ENCODE measurements at places on chromosomes 7 and 10. TPM values are rescaled to one million over a fixed set of nuclear protein-coding genes. Genes with fewer than 3 reads are reported as not detected.

The SPDYE2 gene
- total RNA-seq: not detected

The SPDYE9 gene
- total RNA-seq: not detected

The WDR91 gene
- 1.5 TPM for total RNA-seq

The ARID5B gene
- 15.3 TPM for total RNA-seq

The INHBA gene
- 0.07 TPM for total RNA-seq

The SPRN gene
- total RNA-seq: not detected

DNA sequence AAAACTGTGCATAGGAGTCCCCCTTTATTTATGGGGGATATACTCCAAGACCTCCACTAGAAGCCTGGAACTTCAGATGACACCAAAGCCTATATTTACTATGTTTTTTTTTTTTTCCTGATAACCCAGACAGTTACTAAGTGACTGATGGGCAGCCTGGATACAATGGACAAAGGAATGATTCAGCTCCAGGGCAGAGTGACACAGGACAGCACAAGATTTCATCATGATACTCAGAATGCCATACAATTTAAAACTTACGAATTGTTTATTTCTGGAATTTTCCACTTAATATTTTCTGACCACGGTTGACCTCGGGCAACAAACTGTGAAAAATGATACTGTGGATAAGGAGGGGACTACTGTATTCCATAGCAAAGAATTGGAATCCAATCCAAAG is 843.6 kb downstream of the PCDH15 start:
- no peak for DNase-seq

DNA sequence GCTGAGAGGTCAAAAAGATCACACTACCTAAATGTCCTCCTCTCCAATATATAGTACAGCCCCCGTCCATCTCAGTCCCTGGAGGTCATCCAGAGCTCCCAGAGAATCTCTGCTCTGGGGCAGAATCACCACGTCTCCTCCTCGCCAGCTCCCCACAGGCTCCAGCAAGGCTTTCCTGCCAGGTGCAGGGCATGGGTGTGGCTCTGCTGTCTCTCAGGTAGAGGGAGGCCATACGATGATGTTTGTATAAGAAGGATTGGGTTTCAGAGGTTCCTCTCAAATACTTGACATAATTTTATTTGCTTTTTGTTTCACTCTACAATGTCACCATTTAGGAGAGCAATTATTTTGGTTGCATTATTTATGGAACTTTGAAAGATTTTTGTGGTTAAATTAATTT is 98.3 kb upstream of the PRSS58 start:
- DNase-seq: no peak

GRCh38 chr7:17937506-17938120 is 2.7 kb downstream of the SNX13 start:
- no peak for DNase-seq

DNA sequence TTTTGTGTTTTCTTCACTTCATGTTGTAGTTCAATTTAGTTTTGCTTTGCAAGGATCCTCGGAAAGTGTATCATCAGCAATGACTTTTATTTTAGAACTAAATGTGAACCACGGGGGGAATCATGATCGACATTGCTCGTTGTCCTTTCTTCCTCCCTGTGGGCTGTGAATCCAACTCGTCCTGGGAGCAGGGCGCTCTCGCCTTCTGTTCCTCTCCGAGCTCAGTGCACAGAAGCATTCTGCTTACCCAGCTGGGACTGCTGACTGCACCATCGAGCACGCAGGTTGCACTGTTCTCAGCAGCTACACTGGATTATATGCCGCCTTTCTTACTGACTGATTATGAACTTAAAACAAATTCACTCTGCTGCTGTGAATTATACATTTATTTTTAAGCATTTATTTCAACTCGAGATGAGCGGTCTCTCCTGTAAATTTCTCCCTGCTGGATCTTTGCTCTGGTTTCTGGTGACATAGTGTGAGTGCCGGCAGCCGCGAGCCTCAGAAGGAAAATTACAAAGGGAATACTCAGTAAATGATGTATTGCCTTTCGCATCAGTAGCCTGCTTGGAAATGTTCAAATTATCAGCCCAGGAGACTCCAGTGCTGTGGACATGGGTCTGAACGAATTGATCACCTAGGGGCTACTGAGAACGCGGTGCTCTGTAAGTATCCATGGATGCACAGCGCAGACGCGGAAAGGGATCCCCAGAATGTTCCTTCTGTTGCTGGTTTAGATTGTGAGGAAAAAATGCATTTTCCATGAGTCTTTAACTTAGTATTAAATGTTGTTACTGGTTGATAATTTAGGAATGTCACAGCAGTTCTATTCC is 92.6 kb downstream of the PTPRE start:
- no peak for DNase-seq

- DNase-seq: no peak
Observed at GRCh38 chr10:104614245-104614831, 26.8 kb upstream of the SORCS3 start.

DNA sequence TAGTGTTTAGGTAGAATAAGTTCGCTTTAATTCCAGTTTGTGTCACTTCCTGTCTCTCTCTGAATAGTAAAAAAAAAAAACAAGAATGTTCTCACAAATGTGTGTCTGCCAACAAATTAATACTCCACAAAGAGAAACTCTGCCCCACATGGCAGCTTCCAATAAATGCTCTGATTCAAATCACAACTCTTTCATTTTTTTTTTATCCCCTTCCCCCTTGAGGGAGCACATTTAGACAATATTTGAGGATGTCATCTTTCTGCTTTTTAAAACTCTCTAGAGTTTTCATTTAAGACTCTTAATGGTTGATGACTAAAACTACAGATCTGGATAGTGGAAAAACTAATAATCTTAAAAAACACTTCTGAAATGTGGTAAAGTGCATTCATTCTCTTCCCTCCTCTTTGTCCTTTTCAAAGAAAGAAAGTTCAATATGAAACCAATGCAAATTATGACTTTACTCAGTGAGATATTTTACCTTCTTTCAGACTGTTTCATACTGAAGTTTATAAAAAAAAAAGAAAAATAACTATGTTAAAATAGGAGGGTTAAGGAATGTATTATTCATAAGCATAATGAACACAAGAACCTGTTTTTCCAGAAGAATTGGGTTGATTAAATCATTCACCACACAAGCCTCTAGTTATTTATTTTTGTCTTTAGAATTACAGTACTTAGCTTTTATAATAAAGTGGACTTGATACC is 42.3 kb downstream of the ARID5B start:
- peak; percentile 42 for DNase-seq

GRCh38 chr7:2575733-2576340 is 17.1 kb downstream of the IQCE start:
- DNase-seq: no peak

GRCh38 chr7:154738216-154738615 is 264.7 kb downstream of the PAXIP1 start:
- DNase-seq: no peak

GRCh38 chr7:46315891-46316290 is 394.8 kb upstream of the IGFBP3 start:
- no peak for DNase-seq

DNA sequence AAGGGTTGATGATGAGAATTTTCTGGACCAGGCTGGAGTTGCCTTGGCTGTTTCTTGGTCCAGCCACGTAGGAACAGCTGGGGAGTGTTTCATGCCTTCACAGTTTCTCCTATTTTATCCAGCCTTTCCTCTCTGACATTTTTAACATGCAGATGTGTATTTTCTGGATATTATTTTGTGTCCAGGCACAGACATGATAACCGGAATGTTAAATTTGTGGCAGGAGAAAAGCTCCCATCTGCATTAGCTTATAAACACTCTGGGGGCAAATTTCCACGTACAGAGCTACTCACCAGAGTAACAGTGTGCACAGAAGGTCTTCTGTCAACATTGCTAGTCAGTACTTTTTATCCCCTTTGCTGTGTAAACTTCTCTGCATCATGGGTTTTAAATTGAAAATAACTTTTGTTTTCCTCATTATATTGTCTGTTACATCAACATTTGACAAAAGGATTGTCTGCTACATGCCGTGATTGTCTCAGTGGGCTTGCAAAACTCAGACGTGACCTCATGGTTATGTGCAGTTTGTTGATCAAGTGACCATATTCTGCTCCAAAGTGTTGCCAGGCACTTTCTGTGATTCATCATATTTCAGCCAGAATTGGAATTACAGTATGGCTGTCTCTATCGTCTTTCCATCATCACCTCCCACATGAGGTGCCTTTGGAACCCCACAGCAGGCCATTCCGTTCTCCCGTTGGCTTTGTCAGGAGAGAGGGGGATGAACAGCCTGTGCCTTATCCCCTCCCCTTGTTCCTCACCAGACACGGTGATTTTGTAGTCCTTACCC is 41.4 kb downstream of the INSYN2A start:
- no peak for DNase-seq

- DNase-seq: no peak
Observed at GRCh38 chr10:124283949-124284250, 134.8 kb downstream of the OAT start.

GRCh38 chr10:71693377-71693776 is 26.2 kb downstream of the C10orf105 start:
- no peak for DNase-seq

GRCh38 chr7:106430103-106430502 is 145.3 kb upstream of the NAMPT start:
- DNase-seq: no peak
